ENCODE measurements at places on chromosomes 2 and 18.

- no peaks in the 10 kb centered on the region for H3K36me3 ChIP-seq
- DNase-seq, result no peak
- no peak overlapping the region for H3K4me3 ChIP-seq
- peaks cover 3% of the 10 kb centered on the region for H3K4me1 ChIP-seq
- H3K27ac ChIP-seq, result no peak overlapping the region
Observed at GRCh38 chr18:54822872-54823845, 5.1 kb upstream of the RAB27B start.

GRCh38 chr18:23232331-23232730 lies 97.0 kb downstream of the CABLES1 start:
- no peaks in the 10 kb centered on the region for H3K27me3 ChIP-seq
- H3K4me1 ChIP-seq, result peaks cover 70% of the 10 kb centered on the region
- no peak for DNase-seq

GRCh38 chr2:163735685-163736432 lies at the start of gene FIGN:
TSS of gene FIGN (minus strand) at chr2:163736008. CDS start at chr2:163734927, 1,081 bp downstream.
- H3K4me3 ChIP-seq, result no peak within 1 kb of the TSS
- H3K27ac ChIP-seq, result no peak within 1 kb of the TSS
- no peaks in the 10 kb centered on the region for H3K36me3 ChIP-seq
- peaks cover 24% of the 10 kb centered on the region for H3K27me3 ChIP-seq

- H3K27ac ChIP-seq, result no peak overlapping the region
- no peaks in the 10 kb centered on the region for H3K27me3 ChIP-seq
- no peaks in the 10 kb centered on the region for H3K4me1 ChIP-seq
- no peak for DNase-seq
- H3K4me3 ChIP-seq, result no peak overlapping the region
Observed at GRCh38 chr2:191713837-191714236, 35.9 kb downstream of the NABP1 start.

DNA sequence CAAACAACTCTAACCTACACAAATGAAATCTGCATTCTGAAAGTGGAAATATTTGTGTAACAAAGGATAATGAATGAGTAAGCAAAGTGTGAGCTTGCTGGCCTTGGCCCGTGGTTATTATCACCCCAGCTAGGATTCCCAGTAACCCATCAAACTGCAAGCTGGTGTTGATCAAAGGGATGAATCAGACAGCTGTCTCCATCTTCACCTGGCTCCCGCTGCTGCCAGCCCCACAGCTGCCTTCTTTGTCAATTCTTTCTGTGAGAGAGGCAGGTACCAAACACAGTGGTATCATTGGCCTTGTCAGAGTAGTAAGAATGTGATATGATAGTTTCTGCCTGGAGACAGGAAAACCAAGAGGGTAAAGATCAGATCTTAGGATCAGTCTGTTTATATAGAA lies 25.2 kb upstream of the RGPD4 start:
- H3K4me1 ChIP-seq, result no peaks in the 10 kb centered on the region
- no peaks in the 10 kb centered on the region for H3K36me3 ChIP-seq

DNA sequence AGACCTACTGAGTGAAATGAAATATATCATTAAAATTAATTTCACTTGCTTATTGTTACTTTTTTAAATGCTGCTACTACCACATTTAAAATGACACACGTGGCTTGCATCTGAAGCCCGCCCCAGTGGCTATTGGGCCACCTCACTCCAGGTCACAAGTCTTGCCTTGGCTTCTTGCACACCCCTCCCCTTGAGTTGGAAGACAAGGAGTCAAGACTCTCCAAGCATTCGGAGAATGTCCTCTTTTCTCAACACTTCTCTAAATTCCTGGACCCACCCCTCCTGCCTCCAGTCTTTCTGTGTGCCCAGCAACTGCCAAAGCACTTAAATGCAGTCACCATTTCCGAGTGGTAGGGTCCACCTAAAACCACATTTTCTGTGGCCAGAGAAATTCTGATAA lies 73.4 kb downstream of the ZBTB7C start:
- peaks cover 4% of the 10 kb centered on the region for H3K27me3 ChIP-seq
- H3K27ac ChIP-seq, result no peak overlapping the region
- no peaks in the 10 kb centered on the region for H3K4me1 ChIP-seq
- no peak overlapping the region for H3K4me3 ChIP-seq

DNA sequence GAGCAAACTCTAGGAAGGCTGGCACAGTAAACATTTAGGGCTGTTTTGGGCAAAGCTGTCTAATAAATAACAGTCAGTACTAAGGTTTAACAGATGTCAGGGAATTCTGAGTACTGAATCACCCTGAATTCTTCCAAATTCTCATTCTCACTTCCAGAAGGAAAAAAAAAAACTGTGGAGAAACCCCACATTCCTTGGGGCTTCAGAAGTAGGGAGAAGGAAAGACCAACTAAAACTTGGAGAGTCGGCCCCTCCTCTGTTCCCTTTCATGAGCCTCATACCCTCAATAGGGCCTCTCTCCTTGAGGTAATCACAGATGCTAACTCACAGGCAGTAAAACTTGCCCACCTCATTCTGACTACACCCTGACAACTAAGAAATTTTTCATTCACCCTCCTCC lies 62.1 kb downstream of the CCDC148 start:
- no peaks in the 10 kb centered on the region for H3K36me3 ChIP-seq
- H3K4me1 ChIP-seq, result no peaks in the 10 kb centered on the region
- no peaks in the 10 kb centered on the region for H3K27me3 ChIP-seq

DNA sequence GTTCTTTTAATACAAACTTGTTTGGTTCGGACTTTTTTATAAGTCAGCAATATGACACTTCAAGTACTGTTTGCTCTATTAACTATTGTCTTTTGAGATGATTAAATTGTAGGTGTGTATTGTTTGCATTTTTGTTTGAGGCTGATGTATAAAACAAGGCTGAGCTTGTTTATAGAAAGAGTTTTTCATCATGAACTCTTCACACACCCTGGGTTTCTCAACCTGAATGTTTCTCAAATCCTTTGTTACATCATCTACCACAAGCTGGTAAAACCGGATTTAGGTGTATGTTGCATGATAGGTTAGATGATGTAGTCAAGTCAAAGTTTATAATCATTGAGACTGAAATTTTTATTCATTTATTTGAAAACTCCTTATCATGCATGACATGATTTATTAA lies 335.2 kb upstream of the LRATD1 start:
- no peaks in the 10 kb centered on the region for H3K36me3 ChIP-seq
- DNase-seq, result no peak
- no peaks in the 10 kb centered on the region for H3K27me3 ChIP-seq
- no peak overlapping the region for H3K4me3 ChIP-seq
- no peaks in the 10 kb centered on the region for H3K4me1 ChIP-seq

GRCh38 chr2:234682492-234683228 lies 185.8 kb upstream of the ARL4C start:
- no peaks in the 10 kb centered on the region for H3K4me1 ChIP-seq
- H3K27me3 ChIP-seq, result peaks cover 2% of the 10 kb centered on the region
- H3K4me3 ChIP-seq, result no peak overlapping the region
- H3K27ac ChIP-seq, result no peak overlapping the region
- DNase-seq, result no peak

- DNase-seq, result no peak
- no peak overlapping the region for H3K4me3 ChIP-seq
- no peaks in the 10 kb centered on the region for H3K36me3 ChIP-seq
Observed at GRCh38 chr2:187003611-187004010, 154.6 kb upstream of the ZSWIM2 start.

- no peak for DNase-seq
- H3K36me3 ChIP-seq, result peaks cover 10% of the 10 kb centered on the region
- H3K27me3 ChIP-seq, result no peaks in the 10 kb centered on the region
- H3K4me3 ChIP-seq, result no peak overlapping the region
- H3K4me1 ChIP-seq, result peaks cover 69% of the 10 kb centered on the region
Observed at GRCh38 chr2:223947711-223948205, 2.6 kb upstream of the WDFY1 start.

GRCh38 chr2:11805920-11806319 lies 59.5 kb downstream of the LPIN1 start:
- no peaks in the 10 kb centered on the region for H3K4me1 ChIP-seq
- no peak overlapping the region for H3K4me3 ChIP-seq
- DNase-seq, result no peak
- H3K27me3 ChIP-seq, result no peaks in the 10 kb centered on the region
- H3K36me3 ChIP-seq, result peaks cover 91% of the 10 kb centered on the region

DNA sequence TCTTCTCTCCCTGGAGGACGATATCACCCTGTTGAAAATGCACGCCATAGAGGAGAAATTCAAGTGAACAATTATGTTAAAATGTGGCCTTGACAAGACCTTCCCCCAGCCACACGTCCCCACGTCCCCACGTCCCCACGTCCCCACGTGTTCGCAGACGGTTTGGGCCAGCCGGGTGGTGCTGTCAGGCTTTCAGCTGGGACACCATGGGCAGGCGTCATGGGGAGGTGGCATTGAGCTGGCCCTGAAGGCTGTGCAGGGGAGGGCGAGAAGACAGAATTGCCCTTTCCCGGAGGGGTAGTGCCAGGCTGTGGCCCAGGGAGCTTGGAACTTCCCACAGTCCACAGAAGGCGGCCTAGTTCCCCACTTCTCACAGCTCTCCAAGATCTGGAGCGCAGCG lies 240.7 kb upstream of the RAB6C start:
- no peaks in the 10 kb centered on the region for H3K27me3 ChIP-seq
- no peak overlapping the region for H3K27ac ChIP-seq
- no peaks in the 10 kb centered on the region for H3K36me3 ChIP-seq
- H3K4me3 ChIP-seq, result no peak overlapping the region
- no peak for DNase-seq
- H3K4me1 ChIP-seq, result no peaks in the 10 kb centered on the region

DNA sequence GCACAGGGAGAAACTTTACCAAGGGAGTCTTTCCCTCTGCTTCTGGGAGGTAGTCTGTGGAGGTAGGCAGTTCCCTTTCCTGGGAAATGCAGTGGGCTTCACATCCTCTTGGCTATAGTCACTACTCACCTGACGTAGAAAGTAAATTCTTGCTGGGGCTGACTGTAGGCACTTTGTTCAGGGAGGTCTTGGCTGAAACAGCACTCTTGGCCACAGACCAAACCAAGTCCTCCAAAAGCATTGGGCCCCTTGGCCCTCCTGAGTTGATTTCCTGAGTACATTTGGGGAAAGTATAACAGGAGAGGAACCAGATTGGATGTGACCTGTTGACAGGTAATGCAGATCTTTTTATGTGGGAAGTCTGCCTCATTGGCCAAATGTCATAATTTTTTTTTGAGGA lies 108.9 kb downstream of the MGAT5 start:
- no peak overlapping the region for H3K4me3 ChIP-seq
- H3K27ac ChIP-seq, result peak overlapping the region; percentile 35
- DNase-seq, result no peak
- peaks cover 10% of the 10 kb centered on the region for H3K4me1 ChIP-seq
- no peaks in the 10 kb centered on the region for H3K27me3 ChIP-seq

DNA sequence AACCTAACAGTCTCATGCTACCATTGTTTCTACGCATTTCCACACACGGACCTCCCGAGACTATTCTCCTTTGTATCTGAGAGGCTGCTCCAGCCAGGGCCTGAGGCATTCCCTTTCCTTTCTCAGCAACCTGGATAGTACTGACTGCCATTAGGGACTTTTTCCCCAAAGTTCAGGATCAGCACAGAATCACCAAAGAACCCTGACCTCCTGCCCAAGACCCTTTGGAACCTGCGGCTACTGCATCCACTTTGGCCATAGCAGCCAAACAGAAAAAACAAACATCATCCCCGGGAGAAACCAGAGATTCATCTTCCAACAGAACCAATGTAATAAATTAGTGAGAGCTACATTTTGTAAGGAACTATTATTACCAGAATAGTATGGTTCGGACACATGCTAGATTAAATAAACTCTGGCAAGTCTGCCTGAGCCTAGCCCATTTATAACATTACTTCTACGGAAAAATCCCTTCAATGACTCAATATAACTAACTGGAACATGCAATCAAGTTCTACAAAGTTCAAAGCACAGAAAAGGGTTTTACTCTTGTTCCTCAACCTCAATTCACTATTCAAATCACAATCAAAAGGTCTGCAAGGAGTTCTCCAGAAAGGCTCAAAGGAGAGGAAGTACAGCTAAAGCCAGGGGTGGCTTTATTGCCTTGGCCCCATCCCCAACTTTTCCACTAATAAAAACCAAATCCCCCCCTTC lies 51.8 kb downstream of the LPIN2 start:
- H3K27me3 ChIP-seq, result no peaks in the 10 kb centered on the region
- H3K4me3 ChIP-seq, result peak overlapping the region; percentile 79
- peak overlapping the region; percentile 97 for H3K27ac ChIP-seq
- DNase-seq, result no peak
- H3K4me1 ChIP-seq, result peaks cover 89% of the 10 kb centered on the region

- no peak overlapping the region for H3K4me3 ChIP-seq
- no peak for DNase-seq
Observed at GRCh38 chr2:107091163-107091864, 205.3 kb upstream of the ST6GAL2 start.

DNA sequence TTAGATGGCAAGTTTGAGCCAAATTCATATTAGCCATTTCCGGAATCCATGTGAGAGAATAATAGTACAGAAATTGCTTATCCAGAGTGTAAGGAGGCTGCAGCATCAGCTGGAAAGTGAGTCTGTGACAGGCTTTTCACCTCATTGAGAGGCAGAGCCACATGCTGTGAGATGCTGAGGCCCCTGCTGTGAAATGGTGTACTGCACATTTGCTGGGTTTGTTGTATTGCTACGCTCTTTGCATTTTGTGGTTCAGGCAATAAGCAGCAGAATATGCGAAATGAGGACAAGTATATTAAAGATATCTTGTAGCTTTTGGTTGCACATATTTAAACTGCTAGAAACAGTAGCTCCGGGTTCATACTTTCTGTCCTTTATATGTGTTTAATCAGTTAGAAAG lies 37.0 kb downstream of the NABP1 start:
- no peak overlapping the region for H3K27ac ChIP-seq
- DNase-seq, result no peak
- H3K36me3 ChIP-seq, result no peaks in the 10 kb centered on the region
- H3K4me3 ChIP-seq, result no peak overlapping the region
- no peaks in the 10 kb centered on the region for H3K4me1 ChIP-seq
- no peaks in the 10 kb centered on the region for H3K27me3 ChIP-seq

DNA sequence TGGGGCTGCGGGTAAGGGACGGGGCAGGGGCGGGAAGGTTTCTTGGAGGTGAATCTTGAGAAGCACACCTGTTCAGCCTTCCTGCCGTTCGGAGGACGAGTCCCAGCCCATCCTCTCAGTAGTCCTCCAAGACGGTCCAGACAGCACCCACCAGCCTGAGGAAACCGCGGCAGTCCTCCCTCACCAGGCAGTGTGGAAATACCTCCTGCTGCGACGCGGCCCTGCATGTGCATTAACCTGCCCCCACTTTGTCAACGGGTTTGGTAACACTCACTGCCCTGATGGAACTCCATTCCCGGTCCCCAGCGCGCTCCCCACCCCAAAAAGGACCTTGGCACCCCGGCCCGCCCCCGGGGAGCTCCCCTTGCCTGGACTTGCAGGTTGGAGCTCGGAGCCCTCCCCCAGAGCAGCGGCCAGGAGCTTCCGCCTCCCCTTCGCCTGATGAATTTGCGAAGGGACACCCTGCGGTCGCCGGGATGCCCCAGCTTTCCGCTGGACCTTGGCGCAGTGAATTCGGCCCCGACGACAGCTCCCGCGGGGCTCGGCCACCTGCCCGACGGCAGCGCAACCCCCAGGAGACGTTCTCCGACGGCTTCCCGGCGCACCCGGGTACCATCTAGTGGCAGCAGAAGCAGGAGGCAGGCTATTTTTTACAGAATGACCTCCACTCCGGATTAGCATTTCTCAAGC lies 31.5 kb downstream of the ACVR1C start:
- H3K36me3 ChIP-seq, result no peaks in the 10 kb centered on the region
- H3K4me1 ChIP-seq, result peaks cover 8% of the 10 kb centered on the region
- H3K4me3 ChIP-seq, result peak overlapping the region; percentile 41
- peaks cover 3% of the 10 kb centered on the region for H3K27me3 ChIP-seq
- no peak overlapping the region for H3K27ac ChIP-seq
- DNase-seq, result peak; percentile 42

- no peak overlapping the region for H3K27ac ChIP-seq
- H3K4me1 ChIP-seq, result no peaks in the 10 kb centered on the region
- H3K27me3 ChIP-seq, result peaks cover 14% of the 10 kb centered on the region
- no peak for DNase-seq
- H3K4me3 ChIP-seq, result no peak overlapping the region
- H3K36me3 ChIP-seq, result no peaks in the 10 kb centered on the region
Observed at GRCh38 chr18:8493141-8493540, 116.1 kb upstream of the RAB12 start.

Data from activated B cell treated with CpG ODN at 0.5 μM for 24 hours (primary cell).